Left renal cortex interstitium (tissue), 4 donors: ENCODE measurements at places on chromosomes 11 and 22. TPM values are rescaled to one million over a fixed set of nuclear protein-coding genes. Genes with fewer than 3 reads are reported as not detected.

The SHANK2 gene
- polyA plus RNA-seq = 35.7 TPM

The BEST1 gene
- 3.7 TPM for polyA plus RNA-seq

DNA sequence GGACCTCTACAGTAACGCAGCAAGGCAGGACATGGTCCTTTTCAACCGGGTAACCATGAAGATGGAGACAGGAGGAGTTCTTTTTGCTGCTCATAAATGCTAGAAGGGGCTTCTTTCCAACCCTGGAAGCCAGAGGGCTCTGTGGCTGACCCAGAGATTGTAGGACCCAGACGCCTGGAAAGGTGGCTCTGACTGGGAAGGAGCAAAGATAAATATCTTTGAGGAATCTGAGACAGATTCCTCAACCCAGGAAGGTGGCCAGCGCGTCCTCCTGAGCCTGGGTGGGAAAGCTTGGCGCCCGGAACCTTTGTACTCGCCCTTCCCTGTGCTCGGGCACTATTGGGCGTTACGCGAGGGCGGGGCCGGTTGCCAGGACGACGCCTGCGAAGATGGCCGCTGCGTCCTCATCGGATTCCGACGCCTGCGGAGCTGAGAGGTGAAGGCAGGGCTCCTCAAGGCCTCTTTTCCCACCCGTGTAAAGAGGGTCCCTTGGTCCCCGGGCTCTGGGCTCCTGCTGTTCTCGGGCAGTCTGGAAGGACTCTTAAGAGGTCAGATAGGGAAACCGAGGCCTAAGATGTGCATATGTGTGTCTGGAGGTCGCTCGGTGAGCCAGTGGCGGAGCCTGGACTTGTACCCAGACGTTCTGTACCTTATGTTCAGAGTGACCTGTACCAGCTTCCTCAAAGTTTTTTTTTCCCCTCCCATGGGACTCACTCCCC, at the start of gene BBS1:
Gene BBS1, plus strand, starts transcription at position 365 of the 719 bp plus-strand sequence. Its CDS starts 25 bp downstream, at position 390.
- DNase-seq = peak; percentile 55

DNA sequence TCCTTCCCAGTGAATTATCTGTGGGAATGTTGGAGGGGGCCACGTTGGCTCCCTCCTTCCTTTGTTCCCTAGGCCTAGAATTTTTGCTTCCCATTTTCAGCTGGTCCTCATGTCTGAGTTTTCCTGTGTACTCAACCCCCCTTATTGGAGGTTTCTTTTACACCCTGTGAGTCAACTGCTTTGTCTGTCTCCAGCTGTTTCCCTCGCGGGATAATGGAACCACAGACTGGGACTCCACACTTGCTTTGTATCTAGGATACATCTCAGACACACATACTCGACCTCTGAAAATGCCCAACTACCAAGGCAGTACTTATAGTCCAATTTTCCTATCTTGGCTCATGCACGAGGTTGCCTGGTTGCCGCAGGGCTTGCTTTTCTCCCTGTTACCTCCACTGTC, 352.7 kb upstream of the MPPED2 start:
- DNase-seq = no peak
